Fibroblast of villous mesenchyme (primary cell): ENCODE measurements at places on chromosomes 1 and 21.

- DNase-seq, result no peak
Observed at GRCh38 chr1:210024996-210025395, 87.0 kb downstream of the SYT14 start.

DNA sequence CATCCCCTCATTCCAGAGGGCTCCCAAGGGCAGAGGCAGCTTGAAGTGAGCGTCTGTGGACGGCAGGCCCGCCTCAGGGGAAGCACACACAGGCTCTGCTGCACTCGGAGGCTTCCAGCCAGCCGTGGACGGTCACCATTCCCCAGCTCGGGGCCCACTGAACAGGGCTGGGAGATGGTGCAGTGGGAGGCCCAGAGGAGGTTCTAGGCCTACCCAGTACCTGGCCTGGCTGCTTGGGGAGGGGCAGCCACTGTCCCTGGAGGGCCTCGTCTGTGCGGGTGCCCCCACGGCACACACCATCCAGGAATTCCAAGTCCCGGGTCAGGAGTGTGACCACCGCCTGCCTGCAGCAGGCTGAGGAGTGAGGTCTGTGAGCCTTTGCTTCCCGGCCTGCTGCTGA is 80.4 kb downstream of the SIK1 start:
- no peak for DNase-seq

GRCh38 chr1:230456478-230456877 is 30.3 kb upstream of the PGBD5 start:
- DNase-seq, result no peak

DNA sequence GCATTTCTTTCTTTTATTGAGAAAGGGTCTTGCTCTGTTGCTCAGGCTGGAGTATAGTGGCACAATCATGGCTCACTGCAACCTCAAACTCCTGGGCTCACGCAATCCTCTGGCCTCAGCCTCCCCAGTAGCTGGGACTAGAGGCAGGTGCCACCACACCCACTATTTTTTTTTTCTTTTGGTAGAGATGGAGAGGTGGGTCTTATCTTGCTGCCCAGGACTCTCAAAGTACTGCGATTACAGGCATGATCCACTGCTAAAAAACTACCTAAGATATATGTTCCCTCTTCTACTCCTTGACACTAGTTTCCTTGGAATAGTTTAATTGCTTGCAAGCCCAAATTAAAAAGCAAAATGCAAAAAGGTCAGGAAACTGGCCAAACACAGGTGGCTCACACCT is 56.9 kb upstream of the GUCA2A start:
- no peak for DNase-seq

DNA sequence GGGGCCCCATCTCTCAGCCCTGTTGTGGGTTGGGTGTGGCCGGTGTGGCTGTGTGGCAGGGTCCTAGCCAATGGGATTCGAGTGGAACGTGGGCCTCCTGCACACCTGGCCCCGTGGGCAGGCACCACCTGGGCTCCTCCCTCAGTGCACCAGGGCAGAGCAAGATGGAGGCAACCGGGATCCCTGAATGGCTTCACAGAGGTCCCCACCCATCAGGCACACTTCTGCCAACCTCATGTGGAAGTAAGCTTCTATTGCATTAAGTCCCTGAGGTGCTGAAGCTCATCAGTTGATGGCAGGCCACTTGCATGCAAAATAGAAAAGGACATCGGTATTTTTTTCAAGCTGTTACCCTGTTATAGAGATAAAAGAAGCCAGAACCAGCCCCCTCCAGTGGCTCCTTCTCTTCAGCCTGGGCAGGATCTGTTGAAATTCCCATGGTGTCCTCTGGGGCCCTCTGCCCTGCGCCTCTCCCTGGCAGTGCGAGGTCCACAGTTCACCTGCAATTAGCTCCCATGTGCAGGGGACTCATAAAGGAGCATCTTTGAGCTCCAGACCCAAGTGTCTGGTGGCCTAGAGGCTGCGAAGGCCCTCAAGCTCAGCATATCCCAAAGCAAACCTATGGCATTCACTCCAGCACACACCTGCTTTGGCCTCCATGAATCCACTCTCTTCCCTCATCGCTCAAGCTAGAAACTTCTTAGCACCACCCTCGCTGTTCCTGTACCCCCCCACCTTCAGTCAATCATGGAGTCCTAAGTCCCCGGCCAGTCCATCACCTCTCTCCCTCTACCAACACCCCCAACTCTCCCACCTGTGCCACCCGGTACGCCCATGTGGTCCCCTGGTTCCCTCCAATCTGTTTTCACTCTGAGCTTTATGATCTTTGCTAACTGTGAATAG is 2.1 kb upstream of the SLC45A1 start:
- DNase-seq, result no peak

DNA sequence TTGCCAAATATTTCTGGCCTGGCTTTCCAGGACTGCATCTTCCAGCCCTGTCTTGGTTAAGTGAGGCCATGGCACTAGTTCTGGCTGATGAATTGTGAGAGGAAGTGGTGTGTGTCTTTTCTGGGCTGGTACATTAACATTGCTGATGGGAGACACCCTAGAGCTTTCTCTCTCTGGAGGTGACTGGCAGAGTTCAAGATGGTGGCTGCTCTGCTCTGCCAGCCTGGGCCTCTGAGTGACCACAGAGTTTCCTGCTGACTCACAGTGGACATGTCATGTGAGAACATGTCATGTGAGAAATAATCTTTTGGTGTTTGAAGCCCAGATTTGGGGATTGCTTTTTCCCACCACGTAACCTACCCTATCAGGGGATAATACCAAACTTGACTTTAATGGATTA is 218.0 kb upstream of the KIAA0040 start:
- DNase-seq, result no peak

GRCh38 chr1:41622859-41623732 is 138.6 kb upstream of the EDN2 start:
- DNase-seq, result peak; percentile 65
